ENCODE measurements at places on chromosomes 3 and 15. TPM values are rescaled to one million over a fixed set of nuclear protein-coding genes. Genes with fewer than 3 reads are reported as not detected.
A peak's percentile ranks its signal among the peaks of the same experiment; 100 is the strongest.

The RBMS3 gene
- 9.9 TPM for total RNA-seq

DNA sequence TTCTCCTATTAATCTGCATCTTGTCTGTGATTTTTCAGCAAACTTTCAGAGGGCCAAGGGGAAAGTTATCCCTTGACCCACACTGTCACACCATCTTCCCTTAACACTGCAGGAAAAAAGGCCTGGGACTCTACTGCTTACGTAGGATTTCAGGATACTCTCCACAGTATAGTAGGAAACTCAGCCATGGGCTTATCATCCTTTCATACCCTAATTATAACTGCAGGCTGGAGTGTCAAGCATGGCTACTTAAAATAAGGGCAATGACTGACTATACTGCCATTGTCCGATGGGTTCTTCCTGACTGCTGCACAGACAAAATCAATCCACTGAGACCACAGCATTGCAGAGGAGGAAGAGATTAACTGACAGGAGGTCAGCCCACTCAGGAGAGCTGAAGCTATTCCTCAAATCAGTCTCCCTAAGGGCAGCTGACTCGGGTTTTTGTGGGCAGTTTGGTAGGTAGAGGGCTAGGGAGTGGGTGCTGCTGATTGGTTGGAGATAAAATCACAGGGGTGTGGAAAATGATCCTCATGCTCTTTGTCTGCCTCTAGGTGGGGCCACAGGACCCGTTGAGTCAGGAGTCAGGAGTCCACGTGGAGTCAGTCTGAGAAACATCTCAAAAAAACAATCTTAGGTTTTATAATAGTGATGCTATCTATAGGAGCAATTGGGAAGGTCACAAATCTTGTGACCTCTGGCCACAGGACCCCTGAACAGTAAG lies 118.2 kb upstream of the STRIT1 start:
- peak; percentile 30 for DNase-seq

GRCh38 chr3:2645001-2645400 lies 465.2 kb downstream of the IL5RA start:
- no peak for DNase-seq

DNA sequence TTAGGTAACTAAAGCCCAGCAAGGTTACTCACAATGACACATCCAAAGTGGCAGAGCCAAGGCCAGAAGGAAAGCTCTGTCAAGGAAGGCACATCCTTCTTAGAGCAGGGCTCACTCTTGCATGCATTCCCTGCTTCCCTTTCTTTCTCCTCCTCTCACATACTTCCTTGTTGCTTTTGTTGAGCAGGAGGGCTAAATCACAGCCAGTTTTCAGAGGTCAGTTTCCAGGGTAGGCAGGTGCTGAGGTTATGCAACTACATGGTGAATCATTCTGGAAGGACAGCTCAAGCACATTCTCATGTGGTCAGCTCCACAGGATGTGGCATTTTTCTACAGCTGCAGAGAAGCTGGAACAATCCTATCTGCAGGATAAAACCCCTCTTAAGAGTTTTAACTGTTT lies 275.6 kb downstream of the ZNF621 start:
- DNase-seq: peak; percentile 99

- DNase-seq: no peak
Observed at GRCh38 chr3:131338948-131339640, 42.5 kb upstream of the NUDT16 start.

- no peak for DNase-seq
Observed at GRCh38 chr15:68504681-68505170, 72.8 kb upstream of the ITGA11 start.

The ESYT3 gene
- total RNA-seq: 0.40 TPM

DNA sequence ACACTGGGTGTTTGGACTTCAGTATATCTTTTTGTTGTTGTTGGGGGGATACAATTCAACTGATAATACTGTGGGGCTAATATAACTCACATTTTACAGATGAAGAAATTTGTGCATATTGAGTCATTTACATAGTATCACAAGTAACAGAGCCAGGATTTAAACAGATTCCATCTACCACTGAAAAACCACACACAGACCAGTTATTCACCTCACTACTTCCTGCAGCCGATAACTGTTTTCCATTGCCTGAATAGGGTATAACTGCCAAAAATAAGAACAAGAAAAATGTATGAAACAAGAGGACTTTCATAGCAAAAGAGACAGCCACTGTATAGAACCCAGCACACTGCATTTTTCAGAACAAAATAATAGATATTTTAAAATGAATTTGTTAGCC lies 215.8 kb upstream of the CNTN6 start:
- peak; percentile 48 for DNase-seq

GRCh38 chr15:38195191-38195901 lies 57.3 kb upstream of the SPRED1 start:
- no peak for DNase-seq

- peak; percentile 47 for DNase-seq
Observed at GRCh38 chr3:160196511-160197104, 28.6 kb upstream of the C3orf80 start.

GRCh38 chr3:73225991-73226390 lies 164.5 kb downstream of the EBLN2 start:
- no peak for DNase-seq

- DNase-seq: no peak
Observed at GRCh38 chr3:134699721-134700120, 48.9 kb upstream of the KY start.

The PAQR5 gene
- total RNA-seq: 5.3 TPM

GRCh38 chr3:52645549-52645948 lies 40.2 kb downstream of the PBRM1 start:
- DNase-seq: no peak

- peak; percentile 17 for DNase-seq
Observed at GRCh38 chr3:123481722-123482457, 33.0 kb upstream of the ADCY5 start.

The NUP210 gene
- 0.39 TPM for total RNA-seq

The SELENOS gene
- total RNA-seq: 50.7 TPM

DNA sequence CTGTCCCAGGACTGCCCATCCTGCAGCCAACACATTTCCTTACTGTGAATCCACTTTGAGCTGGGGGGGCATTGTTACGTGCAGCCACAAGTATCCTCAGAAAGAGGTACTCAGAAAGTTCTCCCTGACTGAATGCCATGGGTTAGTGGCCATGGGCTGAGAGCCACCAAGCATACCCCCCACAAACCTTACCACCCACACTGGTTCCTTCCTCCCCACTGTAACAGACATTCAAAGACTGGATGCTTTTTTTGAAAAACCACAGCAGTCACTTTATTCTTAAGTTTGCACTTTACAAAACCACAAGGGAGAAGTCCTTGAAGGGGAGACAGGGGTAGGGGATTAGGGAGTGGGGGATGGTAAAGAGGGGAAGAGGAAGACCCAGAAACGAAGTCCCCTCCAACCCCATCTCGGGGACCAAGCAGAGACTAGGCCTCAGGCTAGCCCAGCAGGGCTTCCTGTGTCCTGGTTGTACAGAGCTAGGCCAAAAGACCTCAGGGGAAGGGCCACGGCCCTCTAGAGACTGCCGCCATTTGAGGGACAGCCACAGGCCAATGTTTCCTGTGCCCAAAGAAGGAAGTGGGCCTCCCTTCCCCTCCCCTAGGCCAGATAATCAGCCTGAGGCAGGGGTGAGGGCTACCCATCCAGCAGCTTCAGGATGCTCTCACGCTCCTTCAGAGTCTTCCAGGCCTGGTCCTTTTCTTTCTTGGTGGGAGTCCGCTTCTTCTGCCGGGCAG lies 10.1 kb upstream of the CAMK1 start:
- no peak for DNase-seq

DNA sequence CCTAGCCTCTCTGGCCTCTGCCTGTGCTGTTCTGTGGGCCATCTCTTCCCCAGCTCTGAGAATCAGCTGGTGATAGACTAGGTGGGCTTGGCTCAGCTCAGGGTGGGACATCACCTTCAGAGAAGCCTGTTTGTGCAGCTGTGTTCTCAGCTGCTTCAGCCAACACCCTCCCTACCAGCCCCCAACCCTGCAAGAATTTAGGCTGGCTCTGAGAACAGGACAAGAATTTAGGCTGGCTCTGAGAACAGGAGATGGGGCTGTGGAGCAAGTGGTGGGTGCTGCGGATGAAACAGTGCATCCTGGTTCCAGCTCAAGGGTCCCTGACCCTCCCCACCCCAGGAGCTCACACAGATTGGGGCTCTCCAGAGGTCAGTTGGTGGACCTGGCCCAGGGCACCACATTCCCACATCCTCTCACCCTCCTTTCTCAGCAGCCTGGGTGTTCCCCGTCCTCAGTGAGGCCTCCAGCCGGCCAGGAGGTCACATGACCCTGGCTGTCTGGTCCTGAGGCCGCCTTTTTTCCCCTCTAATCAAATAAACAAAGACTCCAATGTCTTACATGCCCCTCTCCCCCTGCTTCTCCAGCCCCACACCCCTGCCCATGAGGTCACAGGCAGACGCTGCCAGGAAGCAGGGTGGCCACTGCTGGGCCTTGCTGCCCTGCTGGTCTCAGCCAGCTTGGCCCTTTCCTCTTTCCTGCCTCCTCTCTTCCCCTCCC lies 14.9 kb downstream of the PLEKHO2 start:
- DNase-seq: peak; percentile 61

The KLHL6 gene
- total RNA-seq: not detected

DNA sequence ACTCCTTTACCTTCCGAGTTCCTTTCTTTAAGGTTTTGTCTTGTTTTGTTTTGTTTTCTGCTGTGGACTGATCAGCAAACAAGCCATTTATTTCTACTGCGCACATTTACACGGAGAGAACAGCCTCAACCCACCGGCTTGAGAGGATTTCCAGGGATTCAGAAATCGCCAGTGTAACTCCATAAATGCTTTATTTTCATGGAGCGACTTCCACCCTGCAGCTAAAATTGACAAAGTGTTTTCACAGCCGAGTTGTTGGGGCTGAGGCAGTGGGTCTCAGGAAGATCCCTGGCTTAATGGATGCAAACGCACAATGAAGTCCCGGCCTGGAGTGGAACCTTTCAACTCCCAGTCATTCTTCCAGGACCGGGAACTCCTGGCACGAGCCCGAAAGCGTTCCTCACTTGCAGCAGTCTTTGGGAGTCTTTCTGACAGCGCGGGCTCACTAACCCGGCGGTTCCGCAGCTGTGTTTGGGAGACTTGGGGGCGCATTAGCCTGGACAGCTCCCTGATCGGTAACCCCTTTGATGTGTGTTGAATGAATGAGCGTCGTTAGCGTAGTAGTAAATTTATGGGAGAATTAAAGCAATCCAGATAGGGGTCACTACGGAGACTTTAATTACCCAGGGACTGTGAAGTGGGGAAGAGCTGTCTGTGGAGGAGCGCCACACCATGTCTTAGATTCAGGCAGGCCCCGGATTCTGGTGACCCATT lies 785 bp upstream of the MYRIP start:
- no peak for DNase-seq

GRCh38 chr15:38050529-38051448 lies 116.3 kb downstream of the TMCO5A start:
- peak; percentile 52 for DNase-seq

DNA sequence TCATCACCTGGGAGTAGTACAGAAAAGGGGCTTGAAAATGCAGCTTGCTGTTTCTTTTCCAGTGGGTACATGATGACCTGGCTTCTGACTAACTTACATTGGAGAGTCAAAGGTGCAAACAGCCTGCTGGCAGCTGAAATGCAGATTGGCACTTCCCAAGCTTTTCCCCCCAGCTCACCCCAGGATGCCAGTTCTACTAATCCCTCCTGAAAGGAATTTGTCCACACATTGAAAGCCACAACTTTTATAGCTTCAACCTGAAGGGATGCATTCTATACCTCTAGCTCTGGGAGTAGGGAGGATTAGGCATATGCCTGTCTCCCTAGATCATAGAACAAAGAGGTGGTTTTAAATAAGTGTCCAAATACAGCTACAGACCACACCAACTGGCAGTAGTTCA lies 281.7 kb downstream of the EFHB start:
- DNase-seq: no peak

DNA sequence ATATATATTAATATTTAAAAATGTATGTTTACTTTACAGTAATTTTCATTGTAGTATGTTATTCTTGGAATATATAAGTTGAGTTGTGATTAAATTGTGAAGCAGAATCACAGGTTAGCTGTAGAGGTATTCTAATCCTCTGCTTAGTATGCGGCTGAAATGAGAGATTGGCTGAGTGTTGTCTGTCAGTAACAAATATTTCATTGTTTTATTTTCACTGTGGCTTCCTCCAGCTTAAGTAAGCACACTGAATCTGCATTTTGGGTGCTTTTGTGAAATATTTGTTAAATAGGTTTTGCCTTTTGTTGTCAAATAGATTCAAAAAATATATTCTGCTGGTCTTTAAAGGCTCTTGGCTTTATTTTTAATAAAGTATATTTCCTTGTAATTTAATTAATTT lies 357.5 kb downstream of the CADM2 start:
- no peak for DNase-seq

GRCh38 chr15:41809121-41809520 lies 18.8 kb upstream of the JMJD7 start:
- peak; percentile 70 for DNase-seq
